ENCODE measurements at places on chromosomes 3 and 15.

GRCh38 chr3:32780735-32781210 lies 37.0 kb upstream of the TRIM71 start:
- no peak for DNase-seq

- peak; percentile 76 for DNase-seq
Measured at GRCh38 chr3:19931180-19931692, 2.8 kb downstream of the EFHB start.

- no peak for DNase-seq
Measured at GRCh38 chr3:17800232-17800631, 57.8 kb upstream of the TBC1D5 start.

- DNase-seq, result no peak
Measured at GRCh38 chr15:79007066-79007465, 62.2 kb upstream of the CTSH start.

DNA sequence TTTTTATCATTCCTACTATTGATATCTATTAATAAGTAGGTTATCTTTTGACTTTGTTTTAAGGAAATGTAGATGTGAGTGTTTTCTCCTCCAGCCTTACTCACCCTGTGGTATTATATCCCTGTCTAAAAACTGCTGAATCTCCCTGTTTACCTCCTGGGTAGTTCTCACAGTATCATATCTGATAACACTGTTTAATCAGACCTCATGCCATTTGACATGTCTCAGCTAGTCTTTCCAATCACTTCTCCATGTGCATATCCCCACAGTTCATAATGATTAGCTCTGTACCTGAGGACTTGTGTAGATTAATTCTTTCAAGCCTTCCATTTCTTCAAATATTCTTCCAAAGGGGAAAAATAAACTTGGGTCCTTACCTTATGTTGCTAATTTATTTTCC lies 30.7 kb downstream of the DUOX2 start:
- DNase-seq, result no peak

Data from GF-D8 (cell line).